ENCODE measurements at places on chromosomes 3 and 15.

- DNase-seq: no peak
Measured at GRCh38 chr3:170454509-170454908, 35.8 kb downstream of the CLDN11 start.

DNA sequence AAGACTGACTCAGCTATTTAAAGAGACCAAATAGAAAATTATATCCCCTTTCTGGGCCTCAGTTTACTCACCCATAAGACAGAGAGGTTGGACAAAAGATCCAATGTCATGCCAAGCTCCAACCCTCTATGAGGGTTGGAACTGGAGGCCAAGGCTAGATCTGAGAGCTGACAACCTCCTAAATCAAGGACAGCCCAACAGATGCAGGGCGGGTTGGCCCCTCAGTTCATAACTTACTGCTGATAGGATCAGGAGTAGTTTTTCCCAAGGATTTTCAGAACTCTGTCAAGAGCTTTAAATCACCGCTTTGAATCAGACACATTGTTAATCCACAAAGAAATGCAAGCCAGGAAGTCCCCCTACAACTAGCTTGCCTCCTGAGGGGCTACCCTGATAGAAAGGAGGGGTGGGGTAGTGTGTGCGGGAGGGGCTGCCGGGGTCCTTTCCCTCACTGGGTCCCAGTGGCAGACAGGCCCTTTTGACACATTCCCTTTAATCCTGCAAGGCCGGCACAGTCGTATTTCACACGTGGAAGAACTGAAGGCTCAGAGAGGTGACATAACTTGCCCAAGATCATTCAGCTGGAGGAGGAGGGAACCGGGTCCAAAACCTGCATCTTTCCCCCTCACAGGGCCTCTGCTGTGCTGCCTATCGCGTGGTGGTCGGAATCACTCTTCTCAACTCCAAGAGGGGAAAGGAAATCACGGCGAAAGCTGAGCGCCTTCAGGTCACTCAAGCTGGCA lies 21.4 kb downstream of the BMF start:
- DNase-seq: no peak

DNA sequence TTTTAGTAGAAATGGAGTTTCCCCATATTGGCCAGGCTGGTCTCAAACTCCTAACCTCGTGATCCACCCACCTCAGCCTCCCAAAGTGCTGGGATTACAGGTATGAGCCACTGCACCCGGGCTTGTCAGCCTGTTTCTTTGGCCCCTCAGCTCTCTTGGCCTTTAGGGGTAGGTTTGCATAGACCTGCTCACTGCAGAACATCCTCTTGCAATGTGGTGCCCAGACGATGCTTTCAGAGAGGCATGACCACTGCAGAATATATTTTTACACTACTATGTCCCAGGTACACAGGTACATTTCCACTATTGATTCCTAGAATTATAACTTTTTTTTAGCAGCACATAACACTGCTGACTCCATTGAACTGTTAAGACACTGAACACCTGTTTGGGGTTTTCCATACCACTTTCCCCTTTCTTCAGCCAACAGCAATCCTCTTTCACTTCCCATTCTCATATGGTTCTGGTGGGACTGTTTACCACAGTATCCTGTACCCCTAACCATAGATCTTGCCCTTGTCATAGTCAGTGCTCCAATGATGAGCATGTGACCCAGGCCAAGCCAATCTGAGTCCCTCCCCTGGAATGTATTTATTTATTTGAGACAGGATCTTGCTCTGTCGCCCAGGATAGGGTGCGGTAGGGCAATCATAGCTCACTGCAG lies 21.1 kb downstream of the CCDC32 start:
- no peak for DNase-seq

- no peak for DNase-seq
Measured at GRCh38 chr3:149534671-149535332, 60.3 kb downstream of the TM4SF4 start.

- no peak for DNase-seq
Measured at GRCh38 chr3:1447452-1447851, 354.6 kb downstream of the CNTN6 start.

- DNase-seq: no peak
Measured at GRCh38 chr3:16355828-16356227, 90.8 kb downstream of the OXNAD1 start.

GRCh38 chr3:193865339-193865738 lies 270.6 kb upstream of the HES1 start:
- no peak for DNase-seq

- DNase-seq: no peak
Measured at GRCh38 chr3:148707601-148708380, 10.1 kb downstream of the AGTR1 start.

DNA sequence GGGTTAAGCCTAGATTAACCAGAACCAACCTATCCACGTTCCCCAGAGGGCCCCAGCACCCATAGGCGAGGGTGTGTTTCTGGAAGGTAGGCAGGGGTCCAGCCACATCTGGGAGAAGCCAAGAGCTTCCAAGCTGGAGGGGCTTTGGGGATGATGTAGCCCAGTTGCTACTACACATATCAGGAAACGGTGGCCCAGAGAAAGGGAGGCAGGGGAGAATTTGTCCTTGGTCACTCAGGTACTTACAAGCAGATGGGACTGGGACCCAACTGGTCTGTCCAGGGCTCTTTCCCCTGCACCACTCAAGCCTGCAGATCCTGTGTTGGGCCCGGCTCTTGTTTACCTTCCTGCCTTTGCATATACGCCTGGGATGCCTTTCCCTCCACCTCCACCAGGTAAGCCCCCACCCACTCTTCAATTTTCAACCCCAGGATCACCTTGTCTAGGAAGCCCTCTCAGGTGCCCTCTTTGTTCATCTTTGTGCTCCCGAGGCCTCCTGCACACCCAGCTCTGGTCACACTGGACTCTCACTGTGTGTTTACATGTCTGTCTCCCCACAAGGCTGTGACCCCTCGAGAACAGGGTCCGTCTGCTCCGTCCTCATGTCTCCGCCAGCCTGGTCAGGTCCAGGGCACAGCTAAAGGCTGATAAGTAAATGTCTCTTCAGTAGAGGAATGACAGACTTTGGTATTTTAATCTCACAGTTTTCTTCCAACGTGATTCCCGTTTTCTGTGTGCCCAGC lies 204.4 kb upstream of the LINGO1 start:
- DNase-seq: no peak

GRCh38 chr15:74464216-74464615 lies 3.3 kb upstream of the UBL7 start:
- no peak for DNase-seq

DNA sequence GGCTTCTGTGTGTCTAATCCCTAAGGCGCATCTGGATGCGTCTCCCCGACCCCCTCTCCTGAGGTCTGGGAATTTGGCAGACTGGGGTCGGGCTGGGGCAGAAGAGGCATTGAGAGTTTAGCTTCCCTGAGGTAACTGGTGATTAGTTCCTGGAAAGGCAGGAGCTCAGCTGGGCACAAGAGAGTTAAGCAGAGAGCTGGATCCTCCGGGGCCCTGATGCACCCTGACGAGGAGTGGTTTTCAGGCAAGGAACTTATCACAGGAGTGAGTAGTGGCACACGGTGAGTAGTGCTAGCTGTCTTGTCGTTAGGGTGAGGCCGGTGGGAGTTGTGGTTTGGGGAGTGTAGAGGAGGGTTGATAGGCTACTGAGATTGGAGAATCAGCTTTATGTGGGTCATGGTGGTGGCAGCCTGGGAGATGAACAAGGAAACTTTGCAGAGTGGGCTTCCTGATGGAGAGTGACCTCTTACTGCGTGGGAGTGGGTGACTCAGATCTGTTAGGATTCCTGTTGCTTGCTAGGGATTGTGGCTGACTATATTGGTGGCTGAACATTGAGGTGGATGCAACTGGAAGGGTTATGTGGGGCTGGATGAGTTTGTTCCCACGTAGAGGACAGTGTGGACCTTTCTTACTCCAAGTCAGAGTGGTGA lies 897 bp downstream of the RAD54L2 start:
- peak; percentile 31 for DNase-seq

GRCh38 chr15:92049290-92049989 lies 195.9 kb downstream of the SLCO3A1 start:
- no peak for DNase-seq

GRCh38 chr3:141178026-141178425 lies 53.6 kb upstream of the PXYLP1 start:
- DNase-seq: no peak

DNA sequence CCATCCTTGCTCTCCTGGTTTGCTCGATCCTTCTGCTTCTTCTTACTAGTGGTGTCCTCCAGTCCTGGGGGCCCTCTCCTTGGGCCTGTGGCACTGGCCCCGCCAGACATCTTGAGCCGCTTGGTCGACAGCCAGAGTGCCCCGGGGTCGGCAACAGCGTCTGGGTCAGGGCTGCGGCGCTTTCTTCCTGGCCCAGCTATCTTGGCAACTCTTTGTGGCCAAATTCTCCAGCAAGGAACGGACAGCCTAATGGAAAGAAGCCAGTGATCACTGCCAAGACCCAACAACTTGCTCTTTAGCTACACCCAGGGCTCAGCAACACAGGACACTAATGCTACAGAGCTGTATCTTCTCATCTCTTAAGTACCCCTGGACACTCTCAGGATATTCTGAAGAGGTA lies 1.6 kb downstream of the USP19 start:
- DNase-seq: no peak

GRCh38 chr3:25056036-25056755 lies 371.9 kb upstream of the RARB start:
- no peak for DNase-seq

- no peak for DNase-seq
Measured at GRCh38 chr3:38111696-38112377, 25.1 kb downstream of the ACAA1 start.

- DNase-seq: no peak
Measured at GRCh38 chr3:192009903-192010302, 548.9 kb downstream of the PYDC2 start.

- DNase-seq: no peak
Measured at GRCh38 chr15:91524534-91524933, 329.0 kb upstream of the SLCO3A1 start.

- no peak for DNase-seq
Measured at GRCh38 chr3:5051772-5052171, 70.3 kb upstream of the ARL8B start.

- DNase-seq: peak; percentile 49
Measured at GRCh38 chr3:46440531-46441294, 24.0 kb downstream of the LTF start.

DNA sequence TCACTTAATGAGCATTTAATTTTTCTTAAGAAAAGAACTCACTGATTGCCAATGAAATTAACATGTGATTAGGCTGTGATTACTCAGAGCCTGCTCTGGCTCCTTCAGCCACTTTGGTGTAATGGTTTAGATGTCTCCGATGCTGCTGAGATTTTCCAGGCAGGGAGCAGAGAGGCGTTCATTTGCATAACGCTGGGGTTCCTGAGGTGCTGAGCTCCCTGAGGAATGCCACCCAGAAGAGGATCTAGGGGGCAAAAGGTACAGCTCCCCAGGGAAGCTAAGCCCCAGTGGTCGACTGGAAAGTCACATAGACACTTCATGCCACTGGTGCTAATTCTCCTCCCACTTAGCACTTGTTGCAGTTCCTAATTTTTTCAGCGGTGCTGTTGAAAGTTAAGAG lies 119.5 kb downstream of the USP13 start:
- DNase-seq: no peak

DNA sequence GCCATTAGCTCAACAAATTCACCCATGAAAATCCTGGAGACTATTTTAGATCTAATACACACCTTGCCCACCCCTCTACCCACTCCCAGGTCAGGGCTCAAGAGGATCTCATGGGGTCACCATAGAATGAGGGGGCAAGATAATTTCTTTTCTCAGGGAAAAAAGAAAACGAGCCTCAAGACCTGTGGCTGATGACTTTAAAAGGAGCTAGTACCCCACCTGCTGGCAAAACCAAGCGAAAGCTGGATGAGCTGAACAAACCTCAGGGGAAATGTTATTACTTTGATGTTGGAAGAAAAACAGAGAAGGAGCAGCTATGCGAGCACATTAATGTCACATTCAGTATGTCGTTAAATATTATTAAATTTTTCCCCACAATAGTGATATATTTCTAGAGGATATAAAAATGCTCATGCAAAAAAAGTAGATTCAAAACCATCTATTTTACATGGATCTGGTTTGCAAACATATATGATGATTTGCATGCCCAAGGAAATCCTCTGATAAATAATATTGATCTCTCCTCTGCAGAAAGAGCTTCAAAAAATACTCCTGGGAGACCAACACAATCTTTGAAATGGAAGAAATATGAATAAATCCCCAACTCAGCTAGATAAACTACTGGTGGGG lies 37.7 kb downstream of the PLD1 start:
- DNase-seq: peak; percentile 52

GRCh38 chr3:58654466-58654865 lies 12.1 kb downstream of the FAM3D start:
- no peak for DNase-seq

GRCh38 chr15:29968099-29968894 lies 114.5 kb upstream of the GOLGA8J start:
- DNase-seq: no peak

- no peak for DNase-seq
Measured at GRCh38 chr3:71614869-71615268, 31.3 kb upstream of the FOXP1 start.

DNA sequence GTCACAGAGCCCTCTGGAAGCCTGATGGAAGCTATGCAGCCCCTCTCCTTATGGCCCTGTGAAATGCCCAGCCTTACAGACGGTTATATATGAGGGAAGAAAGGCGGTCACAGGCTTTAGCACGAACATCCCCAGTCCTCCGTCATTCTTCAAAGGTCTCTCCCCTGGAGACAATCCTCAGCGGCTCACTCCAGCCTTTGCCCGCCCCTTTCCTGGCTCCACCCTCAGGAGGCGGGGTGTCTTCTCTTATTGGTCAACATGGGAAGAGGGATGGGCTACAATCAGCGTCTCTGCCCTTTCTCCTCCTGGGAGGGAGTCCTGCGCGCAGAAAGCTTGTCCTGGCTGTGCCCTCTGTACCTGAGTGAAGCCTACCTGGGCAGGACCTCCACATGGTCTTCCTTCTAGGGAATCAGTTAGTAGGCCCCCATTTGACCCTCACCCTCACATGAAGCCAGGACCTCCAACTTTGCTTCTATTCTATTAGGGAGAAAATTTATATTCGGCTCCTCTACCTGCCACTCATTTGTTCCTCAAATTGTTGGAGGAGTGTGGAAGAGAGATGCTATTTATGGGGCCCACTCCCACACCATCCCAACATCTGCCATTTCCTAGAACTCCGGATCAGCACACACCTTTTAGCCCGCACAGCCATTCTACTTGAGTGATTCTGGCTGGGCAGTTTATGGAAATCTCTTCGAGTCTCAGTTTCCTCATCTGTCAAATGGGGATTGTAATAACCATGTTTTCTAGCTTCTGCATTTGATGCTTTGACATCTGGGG lies 112.9 kb upstream of the SLC6A11 start:
- no peak for DNase-seq

GRCh38 chr3:152589644-152590043 lies 245.3 kb upstream of the P2RY1 start:
- no peak for DNase-seq

GRCh38 chr15:53512029-53512428 lies 247.4 kb downstream of the WDR72 start:
- DNase-seq: no peak

GRCh38 chr3:138033202-138033691 lies 23.3 kb downstream of the CLDN18 start:
- DNase-seq: no peak

- DNase-seq: no peak
Measured at GRCh38 chr15:82231233-82231632, 31.3 kb downstream of the EFL1 start.

Measured in CD4-positive, alpha-beta T cell treated with Interleukin-10 for 1 hour (primary cell).